Activated T-cell treated with anti-CD3 and anti-CD28 coated beads, Interleukin-2, amount 50 U/mL, for 72 hours (primary cell): ENCODE measurements at places on chromosomes 6 and 20.

DNA sequence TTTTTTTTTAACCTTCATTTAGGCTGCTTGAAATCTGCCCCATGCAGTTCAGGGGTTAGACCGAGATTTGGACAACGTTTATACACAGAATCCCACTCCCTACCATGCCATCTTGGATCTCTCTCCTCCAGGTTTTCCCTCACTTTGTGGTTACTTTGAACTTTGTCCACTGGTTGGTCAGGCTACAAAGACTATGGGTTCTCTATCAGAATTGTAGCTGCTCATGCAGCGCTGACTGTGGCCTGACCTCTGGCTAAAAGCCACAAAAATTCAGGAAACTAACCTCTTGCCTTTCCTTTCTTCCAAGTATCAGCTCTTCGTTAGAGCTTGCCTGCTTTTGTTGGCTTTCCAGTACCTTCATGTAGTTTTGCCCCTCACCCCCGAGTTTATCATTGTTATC is 44.9 kb upstream of the KCNG1 start:
- no peak for DNase-seq

DNA sequence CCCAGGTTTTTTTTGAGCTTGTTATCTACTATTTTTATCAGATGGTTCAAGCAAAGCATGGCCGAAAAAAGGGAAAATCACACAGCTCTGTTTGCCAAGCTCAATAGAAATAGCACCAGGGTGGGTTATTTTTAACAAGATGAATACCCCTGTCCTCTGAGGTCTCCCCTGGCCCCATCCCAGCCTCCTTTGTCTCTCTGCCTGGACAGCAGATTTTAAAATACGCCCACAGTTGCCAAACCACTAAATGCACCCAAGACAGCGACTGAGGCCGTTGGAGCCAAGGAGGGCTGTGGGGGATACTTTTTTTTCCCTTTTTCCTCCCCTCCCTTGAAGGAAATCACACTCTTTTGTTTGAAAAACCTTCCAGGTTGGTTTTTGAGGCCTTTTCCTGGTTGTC is 106.6 kb downstream of the VEGFA start:
- no peak for DNase-seq

DNA sequence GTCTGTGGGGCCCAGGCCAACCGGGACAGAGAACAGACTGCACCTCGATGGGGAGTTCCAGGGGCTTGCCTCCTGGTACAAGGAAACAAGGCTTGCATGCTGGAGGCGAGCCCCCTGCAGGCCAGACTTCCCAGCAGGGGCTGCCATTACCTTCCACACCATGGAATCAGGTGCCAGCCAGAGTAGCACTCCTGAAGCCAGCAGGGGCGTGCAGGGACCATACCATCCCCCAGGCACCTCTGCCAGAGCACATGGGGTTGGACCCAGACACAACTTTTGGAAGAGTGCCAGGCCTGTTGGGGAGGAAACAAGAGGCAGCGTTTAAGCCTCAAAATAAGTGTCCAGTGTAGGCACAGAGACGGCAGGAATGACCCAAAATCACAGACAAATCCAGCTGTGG is 6.5 kb downstream of the DDO start:
- no peak for DNase-seq

DNA sequence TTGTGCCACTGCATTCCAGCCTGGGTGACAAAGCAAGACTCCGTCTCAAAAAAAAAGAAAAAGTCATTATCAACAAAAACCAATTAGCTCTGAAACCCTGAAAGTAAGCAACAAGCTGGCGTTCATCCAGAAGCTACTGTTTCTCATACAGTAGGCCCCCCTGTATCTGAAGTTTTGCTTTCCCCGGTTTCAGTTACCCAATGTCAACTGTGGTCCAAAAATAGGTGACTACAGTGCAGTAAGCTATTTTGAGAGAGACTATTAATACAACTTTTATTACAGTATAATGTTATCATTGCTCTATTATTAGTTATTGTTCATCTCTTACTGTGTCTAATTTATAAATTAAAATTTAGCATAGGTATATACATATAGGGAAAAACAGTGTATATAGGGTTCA is 135.1 kb downstream of the KIF16B start:
- DNase-seq: no peak

DNA sequence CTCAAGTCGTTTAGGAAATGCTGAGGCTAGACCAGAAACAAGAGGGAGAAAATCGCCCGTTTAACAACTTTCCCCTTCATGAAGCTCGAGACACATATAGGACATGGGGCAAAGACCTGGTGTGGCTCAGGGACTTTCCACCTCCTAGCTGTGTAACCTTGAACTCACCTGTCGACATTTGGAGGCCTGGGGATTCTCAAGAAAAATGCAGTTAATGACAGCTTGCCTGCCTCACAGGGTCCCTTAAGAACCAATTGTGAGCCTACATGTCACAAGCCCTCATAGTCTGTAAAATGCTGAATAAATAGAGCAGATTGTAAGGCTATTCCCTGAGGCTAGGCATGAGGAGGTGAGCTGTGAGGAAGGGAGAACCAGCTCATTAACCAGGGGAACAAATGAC is 35.1 kb downstream of the MGME1 start:
- no peak for DNase-seq

GRCh38 chr6:107827541-107827940 is 3.4 kb upstream of the SCML4 start:
- DNase-seq: no peak

DNA sequence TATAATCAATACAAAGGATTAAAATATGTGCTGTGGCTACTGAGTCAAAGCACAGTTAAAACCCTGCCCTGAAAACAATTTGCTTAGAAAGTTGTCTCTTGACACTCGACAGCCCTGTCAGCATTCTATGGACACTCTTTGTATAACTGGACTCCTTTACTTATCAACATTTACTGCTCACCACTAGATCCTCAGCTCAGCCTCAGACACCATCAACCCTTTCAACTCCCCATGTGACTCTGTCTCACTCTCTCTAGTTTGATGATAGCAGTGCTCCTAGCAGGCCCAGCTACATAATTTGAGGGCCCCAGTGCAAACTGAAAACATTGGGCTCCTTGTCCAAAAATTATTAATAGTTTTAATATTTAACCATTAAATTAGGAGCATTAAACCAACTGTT is 181.8 kb downstream of the TENT5A start:
- no peak for DNase-seq

DNA sequence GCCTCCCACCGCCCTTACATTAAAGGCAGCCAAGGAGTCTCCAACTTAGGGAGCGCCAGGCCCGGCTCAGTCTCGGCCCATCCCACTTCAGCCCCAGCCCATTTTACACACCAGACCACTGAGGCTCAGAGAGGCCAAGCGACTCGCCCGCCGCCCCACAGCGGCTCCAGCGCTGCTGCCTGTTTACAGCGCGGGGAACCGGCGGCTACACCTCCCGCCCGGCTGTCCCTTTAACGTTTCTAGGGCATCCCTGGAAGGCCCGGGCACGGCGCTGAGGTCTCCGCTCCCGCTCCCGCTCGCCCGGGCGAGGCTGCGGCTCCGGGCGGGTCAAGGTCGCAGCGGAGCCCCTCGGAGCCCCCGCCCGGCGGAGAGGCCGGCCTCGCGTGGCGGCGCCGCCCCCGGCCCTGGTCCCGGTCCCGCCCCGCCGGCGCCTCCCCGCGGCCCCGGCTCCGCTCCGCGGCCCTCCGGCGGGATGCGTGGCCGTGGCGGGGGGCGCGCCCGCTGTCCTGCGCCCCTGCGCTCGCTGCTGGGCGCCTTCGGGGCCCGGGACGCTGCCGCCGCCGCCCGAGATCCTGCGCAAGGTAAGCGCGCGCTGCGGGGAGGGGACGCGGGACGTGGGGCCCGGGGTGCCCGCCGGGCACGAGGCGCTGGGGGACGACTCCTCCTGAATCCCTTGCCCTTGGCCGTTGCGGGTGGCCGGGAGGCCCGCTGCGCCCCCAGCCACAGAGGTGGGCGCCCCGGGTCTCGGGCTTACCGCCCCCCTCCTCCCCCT is 27.1 kb upstream of the PHACTR3 start:
- no peak for DNase-seq

DNA sequence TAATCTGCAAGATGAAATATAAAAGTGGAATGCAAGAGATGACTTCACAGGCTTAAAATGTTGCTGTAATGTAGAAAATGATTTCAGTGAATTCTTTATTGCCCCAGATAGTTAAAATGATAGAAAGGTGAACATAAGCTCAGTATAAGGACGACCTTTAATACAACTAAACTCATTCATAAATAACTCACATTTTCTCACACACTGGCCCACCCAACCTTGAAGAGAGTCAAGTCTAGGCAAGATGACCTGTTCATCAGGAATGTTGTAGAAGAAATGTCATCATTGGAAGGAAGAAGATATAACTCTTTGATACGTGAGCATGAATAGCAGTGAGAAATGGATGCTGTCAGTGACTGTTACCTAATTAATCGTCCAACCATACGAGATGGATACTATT is 111.1 kb upstream of the SASH1 start:
- no peak for DNase-seq

DNA sequence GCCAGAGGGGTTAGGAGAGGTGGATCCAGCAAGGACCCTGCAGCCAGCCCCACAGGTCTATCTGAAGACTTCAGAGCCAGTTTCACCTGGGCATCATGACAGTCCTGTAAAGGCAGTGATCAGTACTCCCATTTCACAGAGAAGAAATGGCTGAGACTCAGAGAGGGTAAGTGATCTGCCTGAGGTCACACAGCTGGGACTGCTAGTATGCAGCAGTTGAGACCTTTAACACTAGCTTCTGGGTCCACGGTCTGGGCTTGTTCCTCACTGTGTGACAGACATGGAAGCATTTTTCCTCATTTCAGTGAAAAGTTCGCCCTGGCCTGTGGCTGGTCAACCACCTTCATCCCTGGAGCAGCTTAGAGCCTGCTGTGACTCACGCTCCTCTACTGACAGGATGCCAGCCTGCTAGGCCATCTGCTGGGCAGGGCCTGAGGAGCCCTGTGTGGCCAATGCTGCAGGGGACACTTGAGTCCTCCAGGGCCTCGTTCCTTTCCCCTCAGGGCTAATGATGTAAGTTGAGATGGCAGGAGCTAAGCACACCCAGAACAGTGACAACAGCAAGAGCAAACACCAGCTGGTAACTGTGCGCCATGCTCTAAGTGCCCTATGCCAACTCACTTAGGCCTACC is 192.0 kb downstream of the LRFN2 start:
- DNase-seq: no peak

DNA sequence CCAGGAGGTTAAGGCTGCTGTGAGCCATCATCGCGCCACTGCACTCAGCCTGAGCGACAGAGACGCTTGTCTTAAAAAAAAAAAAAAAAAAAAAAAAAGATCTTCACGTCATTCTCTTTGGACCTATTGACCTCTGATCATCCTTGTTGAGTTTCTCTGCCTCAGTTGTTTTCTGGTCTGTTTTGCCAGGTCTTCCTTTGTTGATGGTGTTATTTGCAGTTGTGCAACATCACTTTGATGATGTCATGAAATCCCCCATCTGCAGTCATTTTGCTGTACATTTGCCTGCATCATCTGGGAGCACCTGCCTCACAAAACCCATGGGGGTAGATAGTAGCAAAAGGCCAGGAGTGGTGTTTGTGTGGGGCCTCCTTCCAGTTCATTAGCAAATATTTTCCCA is 39.2 kb upstream of the CHMP4B start:
- no peak for DNase-seq

DNA sequence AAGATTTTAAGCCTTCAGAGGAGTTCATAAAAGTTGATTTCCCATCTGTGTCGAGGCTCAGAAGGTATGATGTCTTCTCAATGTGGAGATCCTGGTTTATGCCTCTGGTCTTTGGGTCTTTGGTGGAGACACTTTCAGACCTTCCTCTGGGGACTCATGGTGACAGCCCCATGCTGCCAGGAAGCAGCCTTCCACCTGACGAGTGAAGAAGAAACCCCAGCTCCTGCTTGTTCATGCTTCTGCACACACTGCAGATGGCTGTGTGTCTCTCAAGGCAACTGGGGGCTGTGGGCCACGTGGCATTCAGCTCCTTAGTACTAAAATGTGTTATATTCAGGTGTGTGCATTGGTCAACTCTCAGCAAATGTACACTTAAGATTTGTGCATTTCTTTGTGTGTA is 4.9 kb upstream of the SCP2D1 start:
- DNase-seq: no peak

DNA sequence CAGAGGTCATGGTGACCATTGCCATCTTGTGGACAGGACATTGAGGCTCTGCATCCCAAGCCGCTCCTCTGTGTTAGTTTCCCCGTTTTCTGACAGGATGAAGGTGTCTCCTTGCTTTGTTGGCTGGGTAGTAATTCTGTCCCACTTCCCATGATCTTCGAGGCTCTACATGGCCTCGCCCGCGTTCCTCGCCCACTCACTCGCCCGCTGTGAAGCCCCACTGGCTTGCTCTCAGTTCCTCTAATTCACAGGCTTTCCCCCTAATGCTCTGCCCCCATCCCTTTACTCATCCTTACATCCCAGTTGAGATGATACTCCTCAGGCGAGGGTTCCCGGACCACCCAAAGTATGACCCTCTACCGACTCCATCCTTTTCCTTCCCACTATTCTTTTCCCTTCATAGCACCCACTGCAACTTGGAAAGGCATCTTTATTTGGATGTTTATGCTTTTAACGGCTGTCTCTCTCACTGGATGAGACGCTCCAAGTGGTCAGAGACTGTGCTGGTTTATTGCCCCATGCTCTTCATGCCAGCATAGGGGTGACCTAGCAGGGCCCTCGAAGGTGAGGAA is 511 bp upstream of the SLC35B2 start:
- no peak for DNase-seq
